Vein endothelial cell (primary cell): ENCODE measurements at places on chromosomes 1 and 21. TPM values are rescaled to one million over a fixed set of nuclear protein-coding genes. Genes with fewer than 3 reads are reported as not detected.

ZNF697 gene
- 23.3 and 24.5 TPM in 2 replicates for total RNA-seq

RPE65 gene
- not detected in 2 replicates for total RNA-seq

MIGA1 gene
- total RNA-seq: 16.3 and 18.1 TPM in 2 replicates

PRAMEF2 gene
- not detected in 2 replicates for total RNA-seq

CD48 gene
- not detected in 2 replicates for total RNA-seq

OSCP1 gene
- total RNA-seq: 4.1 and 6.9 TPM in 2 replicates
